Activated CD8-positive, alpha-beta memory T cell treated with anti-CD3 and anti-CD28 coated beads, Interleukin-2, amount 50 U/mL, for 4 hours (primary cell): ENCODE measurements at places on chromosomes 2 and 18.

DNA sequence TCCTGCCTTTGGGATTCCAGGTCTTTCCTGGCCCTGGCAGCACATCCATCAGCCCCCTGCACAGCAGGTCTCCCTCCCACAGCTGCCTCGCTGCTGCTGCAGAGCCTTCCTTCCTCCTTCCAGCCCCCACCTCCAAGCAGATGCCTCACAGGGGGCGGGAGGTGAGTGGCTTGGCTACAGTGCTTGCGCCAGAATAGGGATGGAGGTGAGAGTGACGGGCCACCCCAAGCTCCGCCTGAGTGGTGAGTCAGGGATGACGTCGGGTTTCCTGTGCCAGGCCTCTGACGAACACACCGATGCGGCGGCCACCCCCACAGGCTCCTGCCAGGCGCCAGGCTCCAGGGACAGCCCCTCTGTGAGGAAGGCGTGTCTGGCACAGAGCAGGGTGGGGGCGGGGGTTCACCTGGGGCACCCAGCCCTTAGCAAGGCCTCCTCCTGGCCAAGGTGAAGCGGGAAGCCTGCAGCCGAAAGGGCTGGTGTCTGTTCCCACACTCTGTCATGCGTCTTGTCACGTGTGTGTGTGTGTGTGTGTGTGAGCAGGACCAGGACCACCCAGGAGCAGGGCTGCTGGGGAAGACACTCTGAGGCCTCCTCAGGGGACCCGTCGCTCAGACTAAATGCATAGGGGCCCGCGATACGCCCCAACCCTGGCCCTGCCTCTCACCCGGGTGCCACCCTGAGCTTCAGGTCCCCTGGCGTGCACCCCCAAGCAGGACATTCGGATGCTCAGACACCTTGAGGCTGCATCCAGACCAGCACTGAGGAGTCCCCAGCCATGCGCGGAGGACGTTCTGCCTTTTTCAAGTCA, 3.4 kb upstream of the DUSP2 start:
- DNase-seq = peak; percentile 99

DNA sequence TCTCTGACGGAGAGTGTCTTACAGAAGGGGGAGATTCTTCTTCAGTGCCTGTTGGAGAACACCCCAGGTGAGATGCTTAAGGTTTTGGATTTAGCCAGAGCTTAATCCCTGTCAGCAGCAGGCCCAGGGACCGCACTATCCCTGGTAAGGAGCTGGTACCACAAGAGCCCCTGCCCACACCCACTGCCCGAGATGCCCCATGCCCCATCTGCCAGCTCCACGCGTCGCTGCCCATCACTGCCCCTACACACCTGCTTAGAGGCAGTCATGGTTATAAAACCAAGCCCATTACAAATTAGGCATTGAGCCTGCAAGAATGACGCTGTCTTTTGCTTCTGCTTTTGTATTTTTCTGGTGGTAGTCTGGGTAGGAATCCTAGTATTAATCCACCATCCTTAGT, 21.7 kb downstream of the CEP68 start:
- DNase-seq = no peak

- DNase-seq = no peak
Measured at GRCh38 chr2:202007015-202007982, 26.4 kb upstream of the FZD7 start.

- DNase-seq = no peak
Measured at GRCh38 chr2:151808258-151809072, 19.8 kb downstream of the ARL5A start.

GRCh38 chr2:104733226-104733943, 120.5 kb upstream of the POU3F3 start:
- DNase-seq = no peak

GRCh38 chr2:239073745-239074530, 226.1 kb downstream of the TWIST2 start:
- DNase-seq = no peak

DNA sequence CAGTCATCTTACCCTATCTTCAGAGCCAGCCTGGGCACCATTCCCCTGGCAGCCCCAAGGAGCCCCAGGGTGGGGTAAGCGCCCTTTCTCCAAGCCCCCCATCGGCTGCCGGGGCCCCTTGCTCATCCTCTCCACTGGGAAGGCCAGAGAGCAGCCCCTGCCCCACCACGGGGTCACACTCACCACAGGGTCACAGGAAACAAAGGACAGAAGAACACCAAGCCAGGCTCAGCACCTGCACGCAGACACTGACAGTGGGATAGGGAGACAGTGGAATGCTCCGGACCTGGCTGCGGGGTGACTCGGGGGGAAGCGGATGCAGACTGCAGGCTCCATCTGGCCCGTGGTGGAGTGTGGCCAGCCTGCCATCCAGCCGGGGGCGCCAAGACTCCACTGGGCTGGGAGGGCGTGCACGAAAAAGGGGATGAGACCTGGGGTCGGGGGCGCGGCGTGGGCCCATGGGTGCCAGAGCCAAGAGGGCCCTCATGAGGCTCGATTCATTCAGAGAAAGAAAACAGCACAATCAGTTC, 21.1 kb downstream of the HDAC4 start:
- peak; percentile 19 for DNase-seq

- no peak for DNase-seq
Measured at GRCh38 chr2:63721082-63721424, 120.6 kb upstream of the UGP2 start.
